Lung (tissue), 17 donors: ENCODE measurements at places on chromosomes 4 and X. TPM values are rescaled to one million over a fixed set of nuclear protein-coding genes. Genes with fewer than 3 reads are reported as not detected.
A peak's percentile ranks its signal among the peaks of the same experiment; 100 is the strongest.

Gene STPG2
- total RNA-seq = 0.43 TPM

Gene MEPE
- total RNA-seq = not detected

Gene CXCL5
- 48.5 TPM for total RNA-seq

- peak; percentile 1 for DNase-seq
- no peaks in the 10 kb centered on the region for H3K4me1 ChIP-seq
- no peak overlapping the region for H3K4me3 ChIP-seq
- H3K27me3 ChIP-seq = peaks cover 5% of the 10 kb centered on the region
- H3K27ac ChIP-seq = no peak overlapping the region
Measured at GRCh38 chrX:85503258-85504158, 124.0 kb upstream of the POF1B start.

GRCh38 chr4:144969821-144970220 is 128.2 kb downstream of the ANAPC10 start:
- H3K36me3 ChIP-seq = no peaks in the 10 kb centered on the region
- no peaks in the 10 kb centered on the region for H3K27me3 ChIP-seq
- no peak overlapping the region for H3K27ac ChIP-seq
- H3K4me1 ChIP-seq = no peaks in the 10 kb centered on the region
- DNase-seq = no peak
